Right forelimb (tissue), 1 donor: ENCODE measurements at places on chromosomes 6 and 20.

DNA sequence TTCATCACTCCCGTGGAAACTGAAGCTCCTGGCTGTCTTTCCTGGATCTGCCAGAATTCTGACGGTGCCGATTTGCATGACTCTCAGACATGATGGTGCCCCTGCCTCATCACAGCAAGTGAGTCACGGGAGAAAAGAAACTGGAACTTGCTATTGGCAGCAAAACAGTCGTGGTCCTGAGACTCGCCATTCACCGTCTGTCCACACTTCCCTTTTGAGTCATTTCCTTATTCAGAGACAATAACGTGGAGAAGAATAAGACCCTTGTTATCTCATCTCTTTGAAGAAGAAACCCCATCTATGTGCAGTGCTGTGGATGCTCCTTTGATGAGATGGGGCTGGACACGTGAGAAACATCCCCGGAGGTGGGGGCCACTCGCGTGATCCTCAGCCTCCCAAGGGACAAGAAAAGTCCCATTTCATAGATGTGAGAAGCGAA, 4.2 kb downstream of the GPR31 start:
- peak; percentile 27 for DNase-seq

GRCh38 chr6:20448828-20449227, 47.1 kb downstream of the E2F3 start:
- DNase-seq = no peak

DNA sequence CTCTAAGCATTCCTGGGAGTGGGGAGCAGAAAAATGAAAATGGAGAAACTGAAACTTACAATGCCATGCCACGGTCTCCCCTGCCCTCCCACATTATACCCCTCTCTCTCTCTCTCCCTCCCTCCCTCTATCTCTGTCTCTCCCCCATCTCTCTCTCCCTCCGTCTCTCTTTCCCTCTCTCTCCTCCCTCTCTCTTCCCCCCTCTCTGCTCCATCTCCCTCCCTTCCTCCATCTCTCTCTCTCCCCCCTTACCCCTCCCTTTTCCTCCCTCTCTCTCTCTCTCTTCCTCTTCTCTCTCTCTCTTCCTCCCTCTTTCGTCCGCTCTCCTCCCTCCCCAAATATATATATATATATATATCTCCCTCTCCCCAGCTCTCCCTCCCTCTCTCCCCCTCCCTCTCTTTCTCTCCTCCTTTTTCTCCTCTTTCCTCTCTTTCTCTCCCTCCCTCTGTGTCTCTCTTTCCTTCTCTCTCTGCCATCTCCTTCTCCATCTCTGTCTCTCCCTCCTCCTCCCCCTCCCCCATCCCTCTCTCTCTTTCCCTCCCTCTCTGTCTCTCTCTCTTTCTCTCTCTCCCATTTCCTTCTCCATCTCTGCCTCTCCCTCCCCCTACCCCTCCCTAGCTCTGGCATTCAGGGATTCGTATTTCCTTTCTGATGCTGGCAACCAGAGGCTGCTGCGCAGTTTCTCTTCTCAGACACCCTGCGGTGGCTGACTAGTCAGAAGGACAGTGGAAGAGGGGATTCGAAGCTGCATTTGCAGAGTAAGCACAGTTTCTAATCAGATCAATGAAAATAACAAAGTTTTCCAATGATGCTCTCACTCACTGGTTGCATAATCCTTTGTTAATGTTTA, 13.9 kb upstream of the VAPB start:
- peak; percentile 51 for DNase-seq

DNA sequence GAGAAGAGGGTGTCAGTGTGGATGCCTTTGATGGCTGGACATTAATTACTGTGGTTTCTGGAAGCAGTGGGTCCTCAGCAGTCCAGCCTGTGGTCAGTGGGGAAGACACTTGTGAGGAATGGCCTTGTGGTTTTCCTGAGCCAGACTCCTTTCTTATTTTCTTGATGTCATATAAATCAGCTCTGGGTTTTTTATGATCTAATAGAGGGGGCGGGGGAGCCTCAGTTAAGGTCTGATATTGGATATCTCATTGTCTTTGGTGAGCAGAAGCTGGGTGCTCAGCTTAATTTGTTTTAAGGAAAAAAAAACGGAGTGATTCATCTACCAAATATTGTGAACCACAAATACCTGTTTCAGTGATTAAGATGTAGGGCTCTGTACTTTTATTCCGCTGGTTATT, 62.1 kb downstream of the OTOR start:
- no peak for DNase-seq
